Endodermal cell (in vitro differentiated cells): ENCODE measurements at places on chromosomes 6 and 20. TPM values are rescaled to one million over a fixed set of nuclear protein-coding genes. Genes with fewer than 3 reads are reported as not detected.

GRCh38 chr20:40890181-40890580 lies 138.4 kb upstream of the TOP1 start:
- H3K27me3 ChIP-seq, result no peaks in the 10 kb centered on the region
- no peaks in the 10 kb centered on the region for H3K36me3 ChIP-seq
- H3K4me1 ChIP-seq, result no peaks in the 10 kb centered on the region

GRCh38 chr6:119800526-119800925 lies 451.0 kb upstream of the MAN1A1 start:
- H3K4me3 ChIP-seq, result no peak overlapping the region
- H3K4me1 ChIP-seq, result no peaks in the 10 kb centered on the region
- no peaks in the 10 kb centered on the region for H3K27me3 ChIP-seq
- no peak overlapping the region for H3K27ac ChIP-seq

DNA sequence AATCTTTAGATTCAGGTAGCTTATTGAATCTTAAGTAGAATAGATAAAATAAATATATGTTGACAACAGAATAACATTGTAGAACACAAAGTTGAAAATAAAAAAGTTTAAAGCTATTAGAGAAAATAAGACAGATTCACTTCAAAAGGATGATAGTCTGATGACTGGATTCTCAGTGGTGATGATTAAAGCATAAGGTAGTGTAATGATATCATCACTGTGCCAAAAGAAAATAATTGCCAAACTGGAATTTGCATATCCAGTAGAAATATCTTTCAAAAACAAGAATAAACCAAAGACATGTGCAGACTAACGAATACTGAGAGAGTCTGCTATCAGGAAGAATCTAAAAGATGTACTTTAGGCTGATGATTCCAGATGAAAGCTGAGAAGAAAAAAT lies 30.2 kb downstream of the ENPP1 start:
- no peaks in the 10 kb centered on the region for H3K36me3 ChIP-seq
- no peak overlapping the region for H3K27ac ChIP-seq
- no peak overlapping the region for H3K4me3 ChIP-seq
- H3K27me3 ChIP-seq, result no peaks in the 10 kb centered on the region
- DNase-seq, result no peak

DNA sequence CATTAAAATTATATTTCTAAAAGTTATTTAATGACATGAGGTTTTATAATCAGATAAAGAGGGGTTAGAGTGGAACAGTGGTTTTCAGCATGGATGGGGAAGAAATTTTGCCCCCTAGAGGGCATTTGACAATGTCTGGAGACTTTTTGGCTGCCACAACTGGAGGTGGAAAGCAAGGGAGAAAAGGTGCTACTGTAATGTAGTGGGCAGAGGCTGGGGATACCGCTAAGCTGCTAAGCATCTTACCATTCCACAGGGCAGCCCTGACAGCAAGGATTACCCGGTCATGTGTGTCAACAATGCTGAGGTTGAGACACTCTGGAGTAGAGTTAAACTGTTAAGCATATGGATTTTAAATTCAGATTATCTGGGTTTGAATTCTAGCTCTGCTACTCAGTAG lies 52.9 kb upstream of the FABP7 start:
- no peak overlapping the region for H3K4me3 ChIP-seq
- no peaks in the 10 kb centered on the region for H3K36me3 ChIP-seq
- DNase-seq, result peak; percentile 67
- H3K27me3 ChIP-seq, result no peaks in the 10 kb centered on the region
- H3K4me1 ChIP-seq, result no peaks in the 10 kb centered on the region
- H3K27ac ChIP-seq, result no peak overlapping the region

- peak within 1 kb of the TSS; percentile 84 for H3K4me3 ChIP-seq
- peaks cover 43% of the 10 kb centered on the region for H3K27me3 ChIP-seq
- no peaks in the 10 kb centered on the region for H3K36me3 ChIP-seq
- peak; percentile 78 for DNase-seq
Observed at GRCh38 chr6:52361945-52362442, at the start of gene PAQR8. TSS of gene PAQR8 (plus strand) at chr6:52362151. CDS start at chr6:52403214, 41,063 bp downstream.

DNA sequence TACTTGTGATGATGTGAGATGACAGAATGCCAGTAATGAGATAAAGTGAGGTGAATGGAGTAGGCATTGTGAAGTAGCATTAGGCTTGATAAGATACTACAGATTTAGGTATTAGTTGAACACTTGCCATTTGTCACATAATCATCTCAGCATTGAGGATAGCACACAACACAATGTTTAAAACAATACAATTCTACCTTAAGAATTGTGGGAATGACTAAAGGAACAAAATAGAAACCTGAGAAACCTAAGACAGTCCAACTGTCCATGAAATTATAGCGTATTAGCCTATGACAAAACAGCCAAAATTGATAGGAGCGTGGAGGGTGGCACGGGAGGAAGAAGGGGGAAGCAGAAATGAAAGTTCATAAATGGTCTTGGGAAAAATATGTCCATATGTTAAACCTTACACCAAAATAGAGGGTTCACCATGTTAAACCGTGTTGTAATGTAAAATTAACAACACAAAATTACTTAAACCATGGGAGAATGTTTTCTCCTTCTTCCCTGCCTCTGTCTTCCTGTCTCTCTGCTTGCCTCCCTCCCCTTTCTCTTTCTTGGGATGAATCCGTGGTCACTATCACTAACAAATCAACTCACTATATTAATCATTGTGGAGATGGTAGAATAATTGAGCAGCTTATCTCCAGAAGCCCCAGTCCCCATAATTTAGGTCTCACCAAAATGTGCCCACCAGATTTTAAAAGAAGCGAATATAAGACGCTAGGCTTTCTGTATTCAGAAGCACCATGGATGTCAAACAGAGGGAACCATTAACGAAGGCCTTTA lies 33.0 kb upstream of the HFE start:
- DNase-seq, result no peak
- peaks cover 12% of the 10 kb centered on the region for H3K4me1 ChIP-seq
- peak overlapping the region; percentile 90 for H3K27ac ChIP-seq

DNA sequence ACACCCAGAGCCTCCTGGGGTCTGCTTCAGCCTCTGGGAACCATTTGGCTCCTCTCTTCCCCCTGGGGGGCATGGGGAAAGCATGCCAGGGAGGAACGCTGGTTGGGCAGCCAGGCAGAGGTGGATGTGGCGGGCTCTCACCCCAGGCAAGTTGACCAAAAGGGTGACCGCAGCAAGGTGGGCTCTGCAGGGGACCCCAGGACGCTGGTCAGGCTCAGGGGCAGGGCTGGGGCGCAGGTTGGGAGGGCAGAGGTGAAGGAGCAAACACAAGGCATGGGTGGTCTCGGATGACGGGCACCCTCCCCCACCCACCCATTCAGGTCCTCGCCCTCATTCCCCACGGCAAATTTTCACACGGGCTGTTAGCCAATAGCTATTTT lies 30.2 kb upstream of the MRGBP start:
- no peak overlapping the region for H3K27ac ChIP-seq
- H3K27me3 ChIP-seq, result no peaks in the 10 kb centered on the region
- no peak overlapping the region for H3K4me3 ChIP-seq
- H3K36me3 ChIP-seq, result no peaks in the 10 kb centered on the region
- no peaks in the 10 kb centered on the region for H3K4me1 ChIP-seq

DNA sequence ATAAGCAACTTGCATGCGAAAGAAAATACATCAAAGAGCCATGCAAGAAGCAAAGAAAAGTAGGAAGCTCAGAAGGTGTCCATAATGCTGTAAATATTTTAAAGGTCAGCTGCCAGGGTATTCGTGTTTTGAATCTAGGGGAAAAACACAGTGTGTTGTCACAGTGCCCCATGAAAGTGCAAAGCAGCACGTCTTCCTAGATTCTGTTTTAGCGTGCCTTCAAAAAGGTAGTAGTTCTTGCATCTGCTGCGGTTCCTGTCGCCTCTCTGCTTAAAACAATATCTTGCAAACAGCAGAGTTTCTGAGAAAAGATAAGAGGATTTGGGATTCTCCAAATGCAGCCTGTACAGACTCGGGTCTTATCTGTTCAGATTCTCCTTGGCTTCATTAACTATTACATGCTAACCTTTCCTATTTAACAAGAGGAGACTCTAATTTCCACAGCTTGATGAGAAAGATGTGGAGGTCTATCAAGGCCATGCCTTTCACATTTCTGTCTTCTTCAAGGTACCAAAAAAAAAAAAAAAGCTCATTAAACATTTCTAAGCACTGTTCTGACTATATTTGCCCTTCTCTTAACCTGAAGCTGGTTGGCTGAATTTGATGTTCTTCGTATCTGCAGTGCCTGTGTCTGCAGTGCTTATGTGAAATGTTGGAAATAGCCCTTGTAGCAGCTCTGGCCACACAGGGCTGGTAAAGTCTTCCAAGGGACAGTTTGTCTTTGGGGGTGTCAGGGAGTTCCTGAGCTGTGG lies 297.5 kb downstream of the ADGB start:
- peaks cover 3% of the 10 kb centered on the region for H3K4me1 ChIP-seq
- DNase-seq, result no peak
- no peaks in the 10 kb centered on the region for H3K27me3 ChIP-seq
- no peaks in the 10 kb centered on the region for H3K36me3 ChIP-seq
- H3K27ac ChIP-seq, result no peak overlapping the region

- no peaks in the 10 kb centered on the region for H3K27me3 ChIP-seq
- no peak overlapping the region for H3K27ac ChIP-seq
- no peak overlapping the region for H3K4me3 ChIP-seq
- no peak for DNase-seq
- peaks cover 9% of the 10 kb centered on the region for H3K4me1 ChIP-seq
Observed at GRCh38 chr20:2084703-2085102, 16.9 kb upstream of the STK35 start.

- no peak overlapping the region for H3K27ac ChIP-seq
- H3K4me3 ChIP-seq, result peak overlapping the region; percentile 4
- DNase-seq, result no peak
- H3K4me1 ChIP-seq, result peaks cover 27% of the 10 kb centered on the region
Observed at GRCh38 chr20:31716818-31717477, 5.7 kb downstream of the BCL2L1 start.

DNA sequence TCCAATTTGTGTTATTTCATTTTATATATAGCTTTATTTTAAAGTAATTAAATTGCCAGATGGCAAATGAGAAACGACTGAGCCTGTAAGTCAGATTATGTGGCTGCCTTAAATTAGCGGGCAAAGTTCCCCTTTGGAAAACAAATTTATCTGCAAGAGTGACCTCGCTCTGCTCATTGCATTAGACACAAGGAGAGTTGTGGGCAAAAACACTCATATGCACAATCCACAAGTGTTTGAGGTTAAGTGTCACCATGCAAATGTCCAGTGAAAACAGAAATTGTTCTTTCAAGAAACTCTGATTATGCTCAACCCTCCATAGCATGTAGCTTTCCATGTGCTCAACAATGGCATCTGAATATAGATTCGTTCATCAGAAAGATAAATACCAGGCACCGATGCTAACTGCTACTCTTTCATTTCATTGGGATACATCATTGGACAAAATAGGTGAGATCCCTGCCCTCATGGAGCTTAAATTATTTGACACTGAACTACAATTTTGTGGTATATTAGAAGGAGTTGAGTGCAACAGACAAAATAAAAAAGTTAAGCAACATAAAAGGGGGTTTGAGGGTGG lies 1.7 kb upstream of the NHSL1 start:
- no peaks in the 10 kb centered on the region for H3K36me3 ChIP-seq
- no peak overlapping the region for H3K4me3 ChIP-seq
- no peak overlapping the region for H3K27ac ChIP-seq
- no peak for DNase-seq
- H3K4me1 ChIP-seq, result peaks cover 4% of the 10 kb centered on the region

GRCh38 chr6:156182356-156182755 lies 594.8 kb upstream of the ARID1B start:
- H3K36me3 ChIP-seq, result no peaks in the 10 kb centered on the region
- no peak overlapping the region for H3K27ac ChIP-seq
- no peak overlapping the region for H3K4me3 ChIP-seq
- no peak for DNase-seq
- peaks cover 5% of the 10 kb centered on the region for H3K4me1 ChIP-seq
- H3K27me3 ChIP-seq, result no peaks in the 10 kb centered on the region

DNA sequence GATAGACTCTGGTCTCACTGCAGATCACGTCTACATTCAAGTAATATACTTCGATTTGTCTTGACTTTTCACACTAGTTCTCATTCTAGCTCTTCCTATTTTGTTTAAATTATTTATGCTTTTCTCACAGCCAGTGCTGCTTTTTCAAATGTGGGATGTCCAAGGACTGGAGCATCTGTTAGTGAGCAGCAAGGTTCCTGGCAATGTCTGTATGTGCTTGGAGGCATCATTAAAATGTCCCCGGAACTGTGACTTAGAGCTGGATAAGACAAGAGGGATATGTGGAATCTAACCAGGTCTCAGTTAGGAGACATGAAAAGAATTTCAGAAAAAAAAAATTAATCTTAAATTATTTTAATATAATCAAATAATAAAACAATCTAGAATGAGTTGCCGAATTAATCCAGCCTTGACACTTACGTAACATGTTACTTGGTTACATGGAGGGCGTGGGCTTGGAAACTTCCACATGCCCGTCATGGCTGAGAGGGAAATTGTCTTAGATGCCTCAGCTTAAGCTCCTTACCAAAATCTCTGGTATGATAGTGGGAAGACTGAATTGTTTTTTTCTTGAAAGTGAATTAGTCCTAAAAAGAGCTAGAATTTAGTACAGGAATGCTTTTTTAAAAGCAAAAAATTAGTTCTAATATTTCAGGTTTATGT lies 21.4 kb upstream of the CARMIL1 start:
- no peaks in the 10 kb centered on the region for H3K4me1 ChIP-seq
- no peaks in the 10 kb centered on the region for H3K27me3 ChIP-seq
- DNase-seq, result no peak
- H3K27ac ChIP-seq, result no peak overlapping the region
- no peaks in the 10 kb centered on the region for H3K36me3 ChIP-seq

GRCh38 chr6:101129851-101130250 lies 248.7 kb upstream of the ASCC3 start:
- H3K27ac ChIP-seq, result no peak overlapping the region
- no peak overlapping the region for H3K4me3 ChIP-seq
- no peaks in the 10 kb centered on the region for H3K36me3 ChIP-seq
- no peaks in the 10 kb centered on the region for H3K27me3 ChIP-seq

DNA sequence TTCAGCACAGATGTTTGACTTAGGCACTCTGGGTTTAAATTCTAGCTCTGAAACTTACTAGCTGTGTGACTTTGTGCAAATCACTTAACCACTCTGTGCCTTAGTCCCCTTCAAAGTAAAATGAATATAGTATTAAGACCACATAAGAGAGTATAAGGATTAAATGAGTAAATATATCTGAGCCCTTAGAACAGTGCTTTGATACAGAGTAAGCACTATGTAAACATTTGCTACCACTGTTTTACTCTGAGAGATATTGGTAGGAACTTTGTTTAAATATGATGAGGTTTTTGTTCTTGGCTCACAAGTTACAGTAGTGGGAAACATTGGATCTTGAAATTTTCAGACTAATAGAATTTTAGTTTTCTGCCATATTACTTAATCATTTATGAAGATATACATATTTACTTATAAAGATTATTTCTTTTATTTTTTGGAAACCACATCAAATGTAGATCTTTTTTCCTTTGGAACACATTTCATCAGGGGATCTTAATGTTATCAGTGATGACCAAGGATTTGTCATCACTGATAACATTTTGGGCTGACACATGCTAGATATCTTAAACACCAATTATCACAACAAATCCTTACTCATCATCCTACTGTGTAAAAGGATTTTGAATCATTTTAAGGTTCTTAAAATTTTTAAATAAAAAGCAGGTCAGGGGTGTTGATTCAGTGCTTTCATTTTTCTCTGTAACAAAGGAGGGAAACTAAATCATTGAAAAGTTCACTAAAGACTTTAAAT lies 226.2 kb downstream of the EYA4 start:
- H3K27ac ChIP-seq, result no peak overlapping the region
- H3K4me3 ChIP-seq, result no peak overlapping the region
- H3K36me3 ChIP-seq, result no peaks in the 10 kb centered on the region
- no peaks in the 10 kb centered on the region for H3K27me3 ChIP-seq

Gene CASS4
- total RNA-seq, result not detected in 3 replicates

Gene VNN1
- total RNA-seq, result not detected in 2 replicates

Gene NTSR1
- 0.09 to 0.62 TPM (median 0.40 TPM) in 3 replicates for total RNA-seq

Gene TOX2
- total RNA-seq, result 1.6 to 3.4 TPM (median 2.5 TPM) in 3 replicates

Gene GGTLC1
- total RNA-seq, result not detected in 2 replicates

Gene CBLN4
- total RNA-seq, result not detected in 3 replicates

Gene CLIC1
- total RNA-seq, result 380 and 419 TPM in 2 replicates

Gene RTF2
- total RNA-seq, result 65.1 to 70.4 TPM (median 68.5 TPM) in 3 replicates

Gene LAMA4
- total RNA-seq, result 0.24 to 2.6 TPM (median 0.82 TPM) in 3 replicates
